MG63 (cell line): ENCODE measurements at places on chromosomes 7 and 10. TPM values are rescaled to one million over a fixed set of nuclear protein-coding genes. Genes with fewer than 3 reads are reported as not detected.

Gene UPP1
- 4.9 and 6.2 TPM in 2 replicates for total RNA-seq

Gene PNLIPRP3
- total RNA-seq: not detected in 2 replicates

Gene CHN2
- 3.7 and 20.1 TPM in 2 replicates for total RNA-seq

Gene HPSE2
- total RNA-seq: not detected in 2 replicates

Gene NPSR1
- not detected in 2 replicates for total RNA-seq

Gene FZD8
- total RNA-seq: 0.74 and 3.0 TPM in 2 replicates

Gene FGL2
- total RNA-seq: not detected in 2 replicates

Gene PLCE1
- total RNA-seq: 1.5 and 3.9 TPM in 2 replicates

Gene RBP3
- not detected in 2 replicates for total RNA-seq

Gene FANK1
- total RNA-seq: not detected in 2 replicates

Gene CYP3A7
- total RNA-seq: not detected in 2 replicates

Gene CAMK1D
- 6.8 and 13.2 TPM in 2 replicates for total RNA-seq

DNA sequence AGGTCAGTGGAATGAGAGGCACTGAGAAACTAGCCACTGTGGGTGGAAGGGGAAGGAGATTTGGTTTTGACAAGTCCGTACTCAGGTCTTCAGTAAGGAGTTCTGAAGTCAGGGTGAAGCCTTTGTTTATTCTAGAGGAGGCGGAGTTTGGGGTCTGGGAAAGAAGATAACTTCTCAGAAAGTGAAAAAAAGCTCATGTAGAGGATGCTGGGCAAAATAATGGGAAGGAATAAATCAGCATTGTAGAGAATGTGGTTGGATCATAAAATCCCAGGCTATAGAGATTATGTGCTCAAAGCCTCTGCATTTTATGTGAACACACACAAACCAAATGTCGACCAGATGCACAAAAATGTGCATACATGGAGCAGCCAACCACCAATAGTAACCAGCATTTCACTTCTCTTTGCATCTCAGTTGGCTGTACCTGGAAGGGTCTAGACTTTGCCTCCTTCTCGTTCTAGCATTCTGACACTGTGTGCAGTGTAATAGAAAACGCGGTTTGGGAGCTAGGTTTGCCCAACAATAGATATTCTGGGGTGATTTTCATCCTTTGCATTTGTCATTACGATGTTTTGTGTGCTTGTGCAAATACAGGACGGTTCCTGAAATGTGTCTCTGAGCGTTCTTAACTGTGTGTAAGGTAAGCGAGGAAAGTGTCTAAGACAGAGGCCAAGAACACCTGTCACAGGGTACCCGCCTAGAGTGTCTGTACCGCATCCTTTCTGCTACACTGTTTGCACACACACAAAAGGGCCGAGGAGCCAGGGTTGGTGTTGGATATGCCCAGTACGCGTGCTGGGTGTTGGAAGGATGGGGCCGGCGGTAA is 603 bp upstream of the HECW1 start:
- no peak for DNase-seq

GRCh38 chr10:63574011-63574410 is 52.8 kb downstream of the REEP3 start:
- no peak for DNase-seq

GRCh38 chr10:44500451-44500850 is 115.6 kb upstream of the CXCL12 start:
- DNase-seq: no peak

GRCh38 chr10:129184196-129184595 is 282.8 kb upstream of the MGMT start:
- no peak for DNase-seq

- DNase-seq: no peak
Measured at GRCh38 chr10:8095959-8096358, 41.5 kb downstream of the GATA3 start.

- DNase-seq: no peak
Measured at GRCh38 chr7:41788556-41788955, 85.7 kb upstream of the INHBA start.

DNA sequence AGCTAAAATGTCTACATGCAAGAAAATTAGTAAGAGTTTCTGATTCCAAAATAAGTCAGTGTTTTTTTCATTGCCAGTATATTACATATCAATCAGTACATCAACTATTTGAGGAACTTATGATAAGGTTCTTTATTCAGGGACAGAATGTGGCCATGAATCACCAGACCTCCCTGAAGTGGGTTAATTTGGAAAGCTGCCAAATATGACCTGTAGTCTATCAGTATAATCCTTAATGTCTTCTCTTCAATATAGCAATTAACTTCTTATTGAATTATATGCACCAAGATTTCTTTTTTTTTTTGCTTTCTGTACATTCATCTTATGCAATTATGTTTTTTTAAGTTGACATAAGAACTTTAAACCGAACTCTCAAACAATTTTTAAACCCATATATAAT is 714.5 kb upstream of the POT1 start:
- DNase-seq: no peak

DNA sequence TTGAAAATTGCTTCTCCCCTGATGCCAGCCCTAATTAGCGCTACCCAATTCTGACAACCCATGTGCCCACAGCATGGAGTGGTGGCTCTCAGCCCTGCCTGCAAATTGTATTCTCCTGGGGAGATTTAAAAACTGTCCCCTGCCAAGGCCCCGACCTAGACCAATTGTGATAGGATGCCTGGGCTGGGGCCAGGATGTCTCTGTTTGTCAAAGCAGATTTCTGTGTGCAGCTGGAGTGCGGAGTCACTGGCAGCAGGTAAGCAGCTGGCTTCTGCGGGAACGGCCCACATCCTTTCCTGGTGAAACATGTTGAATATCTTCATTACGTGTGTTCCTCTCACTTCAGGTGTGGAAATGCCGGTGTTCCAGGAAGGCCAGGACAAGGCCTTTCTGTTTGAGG is 238.6 kb downstream of the WDR37 start:
- no peak for DNase-seq

GRCh38 chr10:78264361-78264760 is 230.7 kb downstream of the RPS24 start:
- DNase-seq: no peak

GRCh38 chr10:5952731-5953385 is 24.5 kb downstream of the IL15RA start:
- no peak for DNase-seq

DNA sequence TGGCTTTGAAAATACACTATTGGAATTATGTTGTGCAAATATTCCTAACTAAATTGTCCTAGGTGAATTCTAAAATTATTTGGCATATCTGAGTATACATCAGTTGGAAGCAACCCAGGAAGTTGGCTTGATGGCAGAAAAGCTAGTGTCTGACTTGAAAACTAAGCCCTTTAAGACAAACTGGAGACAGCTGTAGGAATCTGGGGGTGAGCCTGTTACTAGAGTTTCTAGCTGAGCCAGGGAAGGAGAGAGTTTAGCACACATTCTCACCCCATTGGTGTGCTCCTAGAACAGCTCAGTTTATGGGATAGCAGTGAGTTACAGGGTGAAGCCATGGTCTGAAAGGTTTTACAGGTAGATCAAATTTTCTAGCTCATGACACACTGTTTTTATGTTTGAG is 210.2 kb upstream of the SLC26A5 start:
- no peak for DNase-seq

GRCh38 chr10:43220657-43221418 is 46.0 kb downstream of the RASGEF1A start:
- no peak for DNase-seq

DNA sequence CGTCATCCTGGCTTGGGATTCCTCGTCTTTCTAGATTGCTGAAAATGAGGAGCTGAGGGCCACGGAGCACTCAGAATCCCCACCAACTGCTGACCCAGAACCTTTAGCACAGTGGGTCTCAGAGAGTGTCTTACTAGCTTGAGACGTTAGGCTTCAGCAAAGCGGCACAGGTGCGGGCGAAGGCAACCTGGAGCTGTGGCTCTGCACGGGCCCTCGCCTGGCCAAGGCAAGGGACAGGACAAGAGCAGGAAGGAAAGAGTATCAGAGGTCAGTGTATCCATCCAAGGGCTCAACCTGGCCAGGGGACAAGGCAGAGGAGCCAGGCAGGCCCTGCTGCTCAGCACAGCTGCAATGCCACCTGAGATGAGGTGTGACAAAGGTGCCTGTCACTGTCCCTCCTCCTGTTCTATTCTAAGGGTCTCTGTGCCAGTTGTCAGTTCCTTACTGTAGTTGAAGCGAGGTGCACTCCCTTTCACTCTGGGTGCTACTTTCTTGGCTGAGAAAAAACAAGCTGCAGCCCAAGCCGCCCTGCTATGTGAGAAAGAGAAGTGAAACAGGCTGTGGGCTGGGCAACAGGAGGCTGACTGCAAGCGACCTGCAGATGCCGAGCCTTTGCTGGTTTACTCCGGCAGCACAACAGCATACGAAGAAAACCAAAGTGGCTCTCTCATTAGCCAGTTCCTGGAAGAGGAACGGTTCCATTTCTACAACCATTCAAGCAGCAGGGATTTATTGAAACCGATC is 33.3 kb upstream of the KDM7A start:
- no peak for DNase-seq

GRCh38 chr10:22589851-22590514 is 124.4 kb downstream of the PIP4K2A start:
- DNase-seq: no peak

- DNase-seq: peak; percentile 84
Measured at GRCh38 chr10:46282842-46283574, 3.8 kb upstream of the ANTXRL start.

DNA sequence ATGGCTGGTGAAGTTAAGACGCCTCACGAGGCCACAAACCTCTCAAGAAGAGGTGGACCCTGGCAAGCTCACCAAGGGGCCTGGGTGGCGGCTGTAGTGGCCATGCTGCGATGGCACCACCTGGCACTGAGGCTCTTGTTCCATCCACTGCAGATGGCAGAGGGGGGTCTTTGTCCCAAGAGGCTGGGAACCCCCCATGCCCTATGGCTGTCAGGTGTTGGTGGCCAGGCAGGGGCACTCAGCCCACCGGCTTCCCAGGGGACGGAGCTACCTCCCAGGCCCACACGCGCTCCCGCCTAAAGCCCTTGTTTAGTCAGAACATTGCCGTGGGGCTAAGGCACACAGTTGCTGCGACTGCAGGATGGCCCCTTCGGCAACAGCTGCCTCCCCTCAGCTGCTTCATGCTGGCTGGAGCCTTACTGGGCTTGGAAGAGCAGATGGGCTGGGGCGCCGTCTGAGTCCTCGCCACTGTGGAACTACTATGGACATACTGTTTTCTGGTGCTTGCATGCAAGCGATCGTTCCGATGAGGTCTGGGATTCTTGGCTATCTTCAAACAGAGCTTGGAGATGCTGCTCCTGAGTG is 46.8 kb downstream of the DPYSL4 start:
- DNase-seq: no peak

GRCh38 chr10:110150981-110151380 is 56.4 kb upstream of the MXI1 start:
- DNase-seq: no peak

DNA sequence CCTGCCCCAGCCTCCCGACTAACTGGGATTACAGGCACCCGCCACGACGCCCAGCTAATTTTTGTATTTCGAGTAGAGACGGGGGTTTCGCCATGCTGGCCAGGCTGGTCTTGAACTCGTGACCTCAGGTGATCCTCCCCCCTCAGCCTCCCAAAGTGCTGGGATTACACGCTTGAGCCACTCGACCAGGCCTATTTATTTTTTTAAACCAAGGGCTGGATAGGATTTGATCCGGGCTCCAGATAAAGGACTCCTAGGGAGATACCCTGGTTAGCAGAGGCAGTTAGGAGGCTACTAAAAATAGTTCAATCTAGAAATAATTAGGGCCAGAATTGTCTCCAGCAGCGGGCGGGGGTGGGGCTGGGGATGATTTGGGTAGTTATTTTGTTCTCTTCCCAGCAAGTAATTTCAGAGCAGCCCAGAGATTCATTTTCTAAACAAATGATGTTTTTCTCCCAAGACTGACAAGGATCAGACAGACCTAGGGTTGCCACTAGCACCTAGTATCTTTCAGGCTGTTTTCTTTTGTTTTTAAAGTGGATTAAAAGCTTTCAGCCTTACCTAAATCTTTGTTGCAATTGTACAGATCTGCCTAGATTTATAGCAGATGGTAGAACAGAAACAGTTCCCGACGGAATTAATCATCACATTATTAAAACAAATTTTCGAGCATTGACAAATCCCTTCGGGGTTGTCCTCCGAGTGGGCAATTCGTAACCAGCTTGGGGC is 859 bp upstream of the SMC3 start:
- DNase-seq: no peak

DNA sequence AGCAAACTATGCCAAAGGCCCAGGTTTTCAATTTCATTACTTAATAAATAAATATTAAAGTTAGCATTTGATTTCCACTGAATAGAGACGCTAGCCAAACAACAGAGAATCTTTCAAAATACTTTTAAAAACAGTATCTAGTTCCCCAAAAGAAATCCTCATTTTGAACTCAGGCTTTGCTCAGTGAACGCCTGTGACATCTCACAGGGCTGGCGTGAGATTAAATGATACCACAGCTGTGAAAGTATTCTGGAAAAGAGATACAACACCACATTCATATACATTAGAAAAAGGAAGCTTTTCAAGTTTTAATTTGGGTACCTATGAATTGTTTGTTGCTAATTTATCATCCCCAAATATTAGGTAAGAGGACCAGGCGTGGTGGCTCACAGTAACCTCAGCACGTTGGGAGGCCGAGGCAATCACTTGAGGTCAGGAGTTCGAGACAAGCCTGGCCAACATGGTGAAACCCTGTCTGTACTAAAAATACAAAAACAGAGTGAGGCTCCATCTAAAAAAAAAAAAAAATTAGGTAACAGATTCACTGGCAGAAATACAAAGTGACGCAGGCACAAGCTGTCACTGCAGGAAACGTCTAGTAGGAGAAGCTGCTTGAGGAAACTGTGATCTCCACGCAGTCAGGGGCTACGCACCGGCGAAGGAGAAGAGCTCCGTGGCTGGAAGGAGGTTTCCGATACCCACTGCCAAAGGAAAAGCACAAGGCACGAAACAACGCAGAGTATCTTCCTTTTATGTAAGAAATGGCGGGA is 50.0 kb downstream of the AMZ1 start:
- no peak for DNase-seq

- no peak for DNase-seq
Measured at GRCh38 chr10:58543141-58543540, 30.5 kb downstream of the BICC1 start.

DNA sequence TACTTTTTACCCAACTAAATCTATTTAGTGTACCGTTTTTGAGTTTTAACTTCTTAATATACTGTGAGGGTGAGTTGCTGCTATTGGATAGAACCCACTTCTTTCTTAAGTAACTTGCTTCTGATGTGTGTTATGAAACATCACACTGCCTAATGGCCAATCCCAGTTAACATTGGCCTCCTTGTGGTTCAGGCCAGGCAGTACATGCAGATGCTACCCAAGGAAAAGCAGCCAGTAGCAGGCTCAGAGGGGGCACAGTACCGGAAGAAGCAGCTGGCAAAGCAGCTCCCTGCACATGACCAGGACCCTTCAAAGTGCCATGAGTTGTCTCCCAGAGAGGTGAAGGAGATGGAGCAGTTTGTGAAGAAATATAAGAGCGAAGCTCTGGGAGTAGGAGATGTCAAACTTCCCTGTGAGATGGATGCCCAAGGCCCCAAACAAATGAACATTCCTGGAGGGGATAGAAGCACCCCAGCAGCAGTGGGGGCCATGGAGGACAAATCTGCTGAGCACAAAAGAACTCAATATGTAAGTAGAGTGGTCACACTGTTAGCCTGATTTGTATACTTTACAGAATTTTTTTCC is 39.7 kb downstream of the TES start:
- peak; percentile 22 for DNase-seq

- no peak for DNase-seq
Measured at GRCh38 chr10:71236286-71236685, 23.9 kb downstream of the UNC5B start.

GRCh38 chr7:1555813-1556543 is at the start of gene TMEM184A:
TMEM184A (minus strand) TSS chr7:1556205; CDS start chr7:1555484, 721 bp downstream.
- peak; percentile 25 for DNase-seq

- DNase-seq: peak; percentile 53
Measured at GRCh38 chr7:40700653-40701421, 566.0 kb downstream of the SUGCT start.

GRCh38 chr7:71272509-71273490 is 140.9 kb downstream of the GALNT17 start:
- DNase-seq: no peak
